Left ventricle myocardium superior (tissue), 1 donor: ENCODE measurements at places on chromosomes 11 and 22. TPM values are rescaled to one million over a fixed set of nuclear protein-coding genes. Genes with fewer than 3 reads are reported as not detected.

- DNase-seq, result no peak
Measured at GRCh38 chr11:57752954-57753353, 1.3 kb upstream of the BTBD18 start.

GRCh38 chr11:69384251-69385143 lies 90.5 kb downstream of the MYEOV start:
- no peak for DNase-seq

DNA sequence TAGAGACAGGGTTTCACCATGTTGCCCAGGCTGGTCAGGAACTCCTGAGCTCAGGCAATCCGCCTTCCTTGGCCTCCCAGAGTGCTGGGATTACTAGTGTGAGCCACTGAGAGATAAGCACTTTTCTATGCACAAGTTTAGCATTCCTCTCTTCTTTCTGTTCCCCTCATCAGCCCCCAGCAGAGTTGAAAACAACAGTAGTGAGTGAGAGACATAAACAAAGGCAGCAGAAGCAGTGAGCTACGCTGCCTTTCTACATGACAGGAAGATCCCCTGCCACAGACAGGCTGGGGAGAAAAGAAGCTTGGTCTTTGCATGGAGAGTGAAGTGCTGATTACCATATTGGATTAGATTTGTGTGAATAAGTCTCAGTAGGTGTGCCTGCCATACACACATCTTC lies 392.0 kb upstream of the KIRREL3 start:
- no peak for DNase-seq

Gene FERMT3
- 6.9 TPM for total RNA-seq

Gene GPHA2
- total RNA-seq, result not detected
